ENCODE measurements at places on chromosomes 16 and 17.

DNA sequence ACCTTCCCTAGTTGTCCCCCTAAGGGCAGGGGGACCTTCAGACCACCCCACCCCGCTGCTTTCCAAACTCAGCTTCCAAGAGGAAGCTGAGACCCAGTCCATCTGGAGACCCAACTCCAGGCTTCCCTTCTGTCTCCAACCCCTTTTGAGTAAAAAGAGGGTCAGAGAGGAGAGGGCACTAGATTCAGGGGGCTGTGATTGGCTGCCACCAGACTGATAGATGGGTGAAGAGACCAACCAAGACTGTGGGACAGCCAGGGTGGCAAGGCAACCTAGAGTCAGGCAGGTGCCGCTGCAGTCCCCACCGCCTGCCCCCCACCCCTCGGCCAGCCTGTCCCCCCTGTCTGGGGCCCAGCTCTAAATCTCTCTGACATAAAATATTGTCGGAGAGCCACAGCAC, 92.5 kb downstream of the SDK2 start:
- no peak for DNase-seq
- no peaks in the 10 kb centered on the region for H3K36me3 ChIP-seq
- no peaks in the 10 kb centered on the region for H3K4me1 ChIP-seq
- no peak overlapping the region for H3K27ac ChIP-seq
- no peak overlapping the region for H3K4me3 ChIP-seq
- peaks cover 4% of the 10 kb centered on the region for H3K27me3 ChIP-seq

DNA sequence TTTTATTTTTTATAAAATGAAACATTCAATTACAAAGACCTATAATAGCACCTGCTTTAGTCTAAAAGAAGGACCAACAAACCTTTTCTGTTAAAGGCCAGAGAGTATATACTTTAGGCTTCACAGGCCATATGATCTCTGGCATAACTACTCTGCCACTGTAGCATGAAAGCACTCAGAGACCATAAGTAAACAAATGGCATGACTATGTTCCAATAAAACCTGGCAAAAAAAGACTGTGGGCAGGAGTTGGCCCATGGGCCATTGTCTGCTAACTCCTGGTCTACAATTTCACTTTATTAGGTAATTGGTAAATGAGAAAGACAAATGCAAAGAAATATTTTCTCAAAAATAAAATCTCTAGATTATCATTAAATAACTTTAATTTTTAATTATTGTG, 14.9 kb downstream of the CEP112 start:
- no peaks in the 10 kb centered on the region for H3K27me3 ChIP-seq
- H3K36me3 ChIP-seq: no peaks in the 10 kb centered on the region
- no peaks in the 10 kb centered on the region for H3K4me1 ChIP-seq
- H3K27ac ChIP-seq: no peak overlapping the region

GRCh38 chr17:74298778-74299177, 24.7 kb downstream of the DNAI2 start:
- no peak overlapping the region for H3K27ac ChIP-seq
- no peaks in the 10 kb centered on the region for H3K27me3 ChIP-seq
- no peak for DNase-seq

GRCh38 chr16:68417711-68418301, 30.5 kb downstream of the SMPD3 start:
- no peaks in the 10 kb centered on the region for H3K36me3 ChIP-seq
- H3K4me1 ChIP-seq: peaks cover 15% of the 10 kb centered on the region
- peak; percentile 27 for DNase-seq
- H3K27me3 ChIP-seq: no peaks in the 10 kb centered on the region
- peak overlapping the region; percentile 26 for H3K27ac ChIP-seq

DNA sequence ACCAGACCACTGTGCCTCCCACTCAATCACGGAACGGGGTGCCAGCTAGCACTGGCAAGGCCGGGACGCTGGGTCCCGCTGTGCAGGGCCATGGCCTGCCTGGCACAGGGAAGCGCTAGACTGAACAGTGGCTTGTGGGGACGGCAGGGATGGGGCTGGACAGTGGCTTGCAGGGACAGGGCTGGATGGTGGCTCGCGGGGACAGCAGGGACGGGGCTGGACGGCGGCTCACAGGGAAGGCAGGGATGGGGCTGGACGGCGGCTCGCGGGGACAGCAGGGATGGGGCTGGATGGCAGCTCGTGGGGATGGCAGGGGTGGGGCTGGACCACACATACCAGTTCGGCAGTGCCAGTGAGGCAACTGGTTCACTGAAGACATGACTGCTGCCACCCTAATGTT, 32.6 kb downstream of the LMF1 start:
- no peaks in the 10 kb centered on the region for H3K4me1 ChIP-seq
- no peak for DNase-seq
- no peak overlapping the region for H3K27ac ChIP-seq
- H3K27me3 ChIP-seq: no peaks in the 10 kb centered on the region
- H3K4me3 ChIP-seq: no peak overlapping the region
- peaks cover 11% of the 10 kb centered on the region for H3K36me3 ChIP-seq

GRCh38 chr16:11715246-11715947, 27.3 kb downstream of the TXNDC11 start:
- H3K27ac ChIP-seq: no peak overlapping the region
- peaks cover 6% of the 10 kb centered on the region for H3K4me1 ChIP-seq
- H3K27me3 ChIP-seq: no peaks in the 10 kb centered on the region
- no peak overlapping the region for H3K4me3 ChIP-seq
- DNase-seq: no peak
- peaks cover 47% of the 10 kb centered on the region for H3K36me3 ChIP-seq

DNA sequence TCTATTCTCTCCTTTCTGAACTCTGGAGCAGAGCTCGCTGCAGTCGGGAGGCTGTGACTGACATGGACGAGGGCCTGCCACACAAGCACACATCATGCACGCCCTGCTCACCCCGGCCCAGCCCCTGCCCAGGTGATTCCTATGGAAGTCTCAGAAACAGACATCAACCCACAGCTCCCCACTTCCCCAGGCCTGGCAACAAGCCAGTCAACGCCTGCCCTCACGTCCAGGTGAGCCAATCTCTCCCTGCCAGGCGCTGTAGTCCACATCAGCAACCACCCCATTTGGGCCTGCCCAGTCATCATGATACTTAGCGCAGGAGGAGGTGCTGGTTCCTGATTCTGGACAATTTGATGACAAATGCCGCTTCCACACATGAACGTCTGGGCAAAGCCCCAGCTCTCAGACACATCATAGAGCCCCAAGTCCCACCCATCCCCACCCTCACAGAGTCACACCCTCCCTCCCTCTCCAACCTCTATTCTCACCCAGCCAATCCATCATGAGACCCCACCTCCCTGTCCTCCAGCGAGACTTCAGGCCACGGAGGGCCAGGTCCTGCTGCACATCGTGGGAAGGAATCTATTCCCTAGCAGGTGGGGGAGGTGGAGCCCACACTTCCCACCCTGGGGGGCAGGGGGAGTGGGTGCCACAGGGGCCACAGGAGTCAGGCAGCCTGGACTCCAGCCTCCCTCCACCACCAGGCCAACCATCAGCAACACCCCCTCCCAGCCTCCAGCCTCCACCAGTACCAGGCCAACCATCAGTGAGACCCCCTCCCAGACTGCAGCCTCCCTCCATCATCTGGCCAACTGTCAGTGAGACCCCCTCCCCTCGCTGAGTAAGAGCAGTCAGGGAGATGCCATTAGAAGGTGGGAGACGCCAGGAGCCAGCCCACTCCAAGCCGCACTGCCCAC, 33.7 kb upstream of the GSG1L start:
- no peak overlapping the region for H3K27ac ChIP-seq
- no peaks in the 10 kb centered on the region for H3K4me1 ChIP-seq
- no peaks in the 10 kb centered on the region for H3K27me3 ChIP-seq
- peaks cover 51% of the 10 kb centered on the region for H3K36me3 ChIP-seq

DNA sequence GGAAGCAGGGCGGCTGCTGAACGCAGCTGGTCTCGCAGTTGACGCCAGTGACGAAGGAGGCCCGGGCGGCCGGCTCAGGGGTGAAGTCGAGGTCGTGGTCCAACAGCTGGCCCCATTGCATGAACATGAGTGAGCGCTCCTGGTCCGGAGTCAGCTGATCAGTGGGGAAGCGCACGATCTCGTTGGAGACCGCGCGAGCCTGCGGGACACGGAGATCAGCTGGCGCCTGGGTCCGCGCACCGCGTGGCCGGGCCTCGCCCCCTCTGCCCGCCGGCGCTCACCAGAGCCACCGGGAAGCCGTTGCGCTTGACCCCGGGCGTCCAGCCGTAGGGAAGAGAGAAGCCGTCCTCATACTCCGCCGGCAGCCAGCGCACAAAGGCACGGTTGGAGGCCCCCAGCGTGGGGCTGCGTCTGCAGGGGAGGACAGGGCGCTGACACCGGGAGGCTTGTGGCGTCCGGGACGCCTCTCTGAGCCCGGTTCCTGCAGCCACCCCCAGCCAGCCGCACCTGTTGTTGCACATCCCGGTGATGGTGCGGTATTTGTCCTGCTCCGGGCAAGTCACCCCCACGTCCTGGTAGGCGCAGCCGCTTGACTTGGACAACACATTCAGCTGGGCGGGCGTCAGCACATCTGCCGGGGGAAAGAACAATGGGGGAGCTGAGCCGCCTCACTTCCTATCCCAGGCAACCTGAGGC, 1.6 kb downstream of the MPO start:
- DNase-seq: peak; percentile 72
- no peaks in the 10 kb centered on the region for H3K4me1 ChIP-seq
- peaks cover 55% of the 10 kb centered on the region for H3K27me3 ChIP-seq

DNA sequence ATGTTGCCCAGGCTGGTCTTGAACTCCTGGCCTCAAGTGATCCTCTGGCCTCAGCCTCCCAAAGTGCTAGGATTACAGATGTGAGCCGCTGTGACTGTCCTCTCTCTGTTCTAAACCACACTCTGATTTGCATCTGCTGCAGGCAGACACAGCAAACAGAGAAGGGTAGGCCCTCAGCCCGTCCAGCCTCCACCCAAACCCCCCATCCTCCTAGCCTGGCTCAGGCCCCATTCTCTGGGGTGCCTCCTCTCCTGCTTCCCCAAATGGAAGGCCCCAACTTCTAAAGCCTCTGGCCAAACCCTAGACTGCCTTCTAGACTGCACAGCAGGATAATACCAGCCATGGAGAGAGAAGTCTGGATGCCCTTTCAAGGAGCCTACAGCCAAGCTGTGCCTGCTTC, 4.1 kb upstream of the GFAP start:
- H3K36me3 ChIP-seq: no peaks in the 10 kb centered on the region
- H3K4me3 ChIP-seq: no peak overlapping the region
- DNase-seq: no peak
- H3K27me3 ChIP-seq: peaks cover 23% of the 10 kb centered on the region
- no peak overlapping the region for H3K27ac ChIP-seq

DNA sequence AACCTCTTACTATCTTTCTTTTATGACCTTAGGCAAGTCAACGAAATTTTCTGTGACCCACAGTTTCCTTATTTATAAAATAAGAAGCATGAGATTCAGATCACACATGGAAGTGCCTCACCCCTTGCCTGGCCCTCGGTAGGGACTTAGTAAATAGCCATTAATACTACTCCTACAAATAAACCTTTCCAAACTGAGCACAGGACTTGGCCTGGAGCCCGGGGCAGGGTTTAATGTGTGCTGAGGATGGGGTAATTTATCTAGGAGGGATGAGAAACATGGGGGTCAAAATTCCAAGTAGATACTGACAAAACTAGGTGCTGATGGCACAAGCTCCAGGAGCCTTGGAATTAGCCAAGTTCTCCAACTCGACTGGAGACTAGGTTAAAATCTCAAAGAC, 35.0 kb downstream of the PITPNC1 start:
- H3K4me1 ChIP-seq: no peaks in the 10 kb centered on the region
- H3K27ac ChIP-seq: no peak overlapping the region
- H3K27me3 ChIP-seq: no peaks in the 10 kb centered on the region
- no peaks in the 10 kb centered on the region for H3K36me3 ChIP-seq
- no peak for DNase-seq

- no peaks in the 10 kb centered on the region for H3K27me3 ChIP-seq
- H3K4me3 ChIP-seq: no peak overlapping the region
- no peaks in the 10 kb centered on the region for H3K36me3 ChIP-seq
- peak overlapping the region; percentile 55 for H3K27ac ChIP-seq
- DNase-seq: peak; percentile 23
- no peaks in the 10 kb centered on the region for H3K4me1 ChIP-seq
Observed at GRCh38 chr17:915538-916201, 63.9 kb downstream of the NXN start.

DNA sequence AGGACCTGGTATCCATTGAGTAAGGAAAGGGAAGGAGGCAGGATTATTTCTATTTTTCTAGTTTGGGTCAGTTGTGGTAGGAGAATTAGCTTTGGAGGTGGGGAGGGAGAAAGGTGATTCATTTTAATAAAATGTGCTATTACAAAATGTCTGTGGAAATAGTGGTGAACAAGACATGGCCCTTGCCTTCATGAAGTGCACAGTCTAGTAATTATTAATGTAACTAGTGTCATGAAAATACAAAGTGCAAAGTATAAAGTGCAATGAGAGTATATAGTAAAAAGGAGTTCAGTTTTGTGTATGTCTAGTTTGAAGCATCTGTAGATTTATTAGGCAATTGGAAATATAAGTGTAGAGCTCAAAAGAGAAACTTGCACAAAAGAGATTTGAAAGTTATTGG, 11.9 kb downstream of the NFATC3 start:
- no peaks in the 10 kb centered on the region for H3K4me1 ChIP-seq
- H3K4me3 ChIP-seq: no peak overlapping the region
- no peaks in the 10 kb centered on the region for H3K27me3 ChIP-seq
- peak overlapping the region; percentile 81 for H3K27ac ChIP-seq

GRCh38 chr16:73387979-73388378, 340.1 kb upstream of the ZFHX3 start:
- no peaks in the 10 kb centered on the region for H3K27me3 ChIP-seq
- no peaks in the 10 kb centered on the region for H3K36me3 ChIP-seq
- DNase-seq: no peak
- peaks cover 15% of the 10 kb centered on the region for H3K4me1 ChIP-seq

GRCh38 chr17:14245002-14245401, 8.3 kb upstream of the CDRT15 start:
- no peak overlapping the region for H3K4me3 ChIP-seq
- peaks cover 4% of the 10 kb centered on the region for H3K27me3 ChIP-seq
- no peak for DNase-seq
- no peaks in the 10 kb centered on the region for H3K4me1 ChIP-seq
- H3K36me3 ChIP-seq: no peaks in the 10 kb centered on the region
- no peak overlapping the region for H3K27ac ChIP-seq

GRCh38 chr16:19555938-19556771, 652 bp downstream of the VPS35L start:
- DNase-seq: peak; percentile 8
- H3K4me3 ChIP-seq: peak overlapping the region; percentile 78
- peaks cover 4% of the 10 kb centered on the region for H3K4me1 ChIP-seq
- H3K27me3 ChIP-seq: no peaks in the 10 kb centered on the region

DNA sequence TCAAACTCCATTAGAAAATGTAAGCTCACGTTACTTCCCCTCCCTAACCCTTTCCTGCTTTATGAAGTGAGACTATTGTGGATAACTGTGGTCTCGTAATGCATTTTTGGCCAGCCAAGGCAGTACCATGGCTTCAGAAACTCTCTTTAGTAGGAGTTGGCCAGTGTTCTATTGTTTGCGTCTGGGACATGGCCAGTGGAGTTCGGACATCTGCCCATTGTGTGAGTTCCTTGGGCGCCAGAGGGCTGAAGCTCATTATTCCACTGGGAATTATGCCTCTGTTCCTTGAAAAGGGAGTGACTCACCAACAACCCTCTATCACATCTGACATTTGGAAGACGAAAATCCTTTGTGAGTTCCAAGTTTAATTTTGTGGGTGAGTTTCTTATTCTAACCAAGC, 319.5 kb upstream of the SOX9 start:
- no peaks in the 10 kb centered on the region for H3K36me3 ChIP-seq
- no peaks in the 10 kb centered on the region for H3K4me1 ChIP-seq
- no peaks in the 10 kb centered on the region for H3K27me3 ChIP-seq
- no peak for DNase-seq
- H3K27ac ChIP-seq: no peak overlapping the region

- H3K4me1 ChIP-seq: peaks cover 47% of the 10 kb centered on the region
- peak within 1 kb of the TSS; percentile 92 for H3K27ac ChIP-seq
- no peaks in the 10 kb centered on the region for H3K27me3 ChIP-seq
- peaks cover 10% of the 10 kb centered on the region for H3K36me3 ChIP-seq
- DNase-seq: peak; percentile 95
Observed at GRCh38 chr17:76027159-76027839, at the start of gene EVPL. Gene EVPL (minus strand): TSS chr17:76027306. CDS start chr17:76027198, 108 bp downstream.

All from large intestine (tissue), 12 donors.